Esophagus squamous epithelium (tissue), 5 donors: ENCODE measurements at places on chromosomes 3 and 15.

GRCh38 chr3:53939813-53940212 is 48.2 kb upstream of the SELENOK start:
- no peak for DNase-seq

GRCh38 chr15:67405208-67406191 is 115.4 kb upstream of the C15orf61 start:
- no peak for DNase-seq

- no peak for DNase-seq
Measured at GRCh38 chr3:42655980-42656679, 2.6 kb downstream of the ZBTB47 start.

DNA sequence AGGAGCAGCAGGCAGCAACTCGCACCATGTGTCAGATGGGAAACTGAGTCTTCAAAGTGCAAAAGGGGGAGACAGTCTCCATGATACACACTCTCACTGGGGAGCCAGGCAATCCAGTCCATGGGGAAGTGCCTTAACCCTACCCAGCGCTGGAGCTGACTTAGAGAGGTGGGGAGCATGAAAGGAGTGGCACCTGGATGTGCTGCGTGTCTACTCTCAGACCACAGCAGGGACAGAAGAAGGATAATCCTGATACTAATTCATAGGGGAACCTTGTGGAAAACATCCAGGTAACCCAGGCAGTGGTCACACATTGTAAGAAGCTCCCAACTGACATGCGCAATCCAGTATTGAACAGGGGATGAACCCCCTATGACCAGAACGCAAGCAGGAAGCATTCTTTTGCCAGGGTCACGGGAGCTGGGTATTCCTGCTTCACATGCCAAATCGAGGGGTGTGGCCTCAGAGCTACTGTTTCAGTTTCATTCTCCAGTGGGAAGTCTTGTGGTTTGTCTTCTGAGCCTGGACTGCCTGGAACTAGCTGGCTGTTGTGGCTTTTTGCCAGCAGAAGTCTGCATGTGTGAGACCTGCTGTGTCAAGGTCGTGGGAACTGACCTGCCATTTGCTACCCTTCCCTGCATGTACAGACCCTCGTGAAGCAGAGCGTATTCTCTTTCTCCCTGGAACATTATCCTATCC is 367.6 kb upstream of the NDN start:
- DNase-seq: no peak

GRCh38 chr15:41411031-41411430 is 5.9 kb upstream of the RTF1 start:
- DNase-seq: no peak

GRCh38 chr3:155281912-155282311 is 11.6 kb downstream of the STRIT1 start:
- no peak for DNase-seq

GRCh38 chr3:146125951-146126350 is 35.0 kb downstream of the PLOD2 start:
- DNase-seq: no peak

DNA sequence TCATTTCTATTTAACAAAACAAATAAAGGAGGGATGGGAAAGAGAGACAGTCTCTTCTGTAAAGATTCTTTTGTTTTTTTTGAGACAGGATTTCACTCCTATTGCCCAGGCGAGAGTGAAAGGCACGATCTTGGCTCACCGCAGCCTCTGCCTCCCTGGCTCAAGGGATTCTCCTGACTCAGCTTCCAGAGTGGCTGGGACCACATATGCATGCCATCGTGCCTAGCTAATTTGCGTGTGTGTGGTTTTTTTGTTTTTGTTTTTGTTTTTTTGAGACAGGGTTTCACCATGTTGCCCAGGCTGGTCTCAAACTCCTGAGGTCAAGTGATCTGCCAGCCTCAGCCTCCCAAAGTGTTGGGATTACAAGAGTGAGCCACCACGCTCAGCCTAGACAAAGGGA is 23.3 kb downstream of the STAG1 start:
- DNase-seq: no peak

DNA sequence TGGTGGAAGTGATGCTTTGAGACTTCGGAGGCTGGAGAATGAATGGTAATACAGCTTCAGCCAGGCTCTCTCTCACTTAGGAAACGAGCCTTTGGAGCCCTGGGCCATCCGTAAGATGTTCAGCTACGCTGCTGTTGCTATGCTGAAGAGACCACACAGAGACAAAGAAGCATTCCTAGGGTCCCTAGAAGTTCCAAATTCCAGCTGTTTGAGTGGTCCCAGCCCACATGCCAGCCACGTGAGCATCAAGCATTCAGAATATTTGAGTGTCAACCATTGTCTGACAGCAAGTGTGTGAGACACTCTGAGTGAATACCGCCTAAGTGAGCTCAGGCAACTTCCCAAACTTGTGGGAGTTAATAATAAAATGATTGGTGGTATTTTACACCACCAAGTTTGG is 212.9 kb downstream of the CD47 start:
- DNase-seq: no peak
